ENCODE measurements at places on chromosomes 1 and 21. TPM values are rescaled to one million over a fixed set of nuclear protein-coding genes. Genes with fewer than 3 reads are reported as not detected.

KIF21B gene
- 1.4 TPM for polyA plus RNA-seq

AMY2A gene
- 6.9 TPM for polyA plus RNA-seq

OR2L2 gene
- not detected for polyA plus RNA-seq

SPRR2G gene
- not detected for polyA plus RNA-seq

NBPF3 gene
- polyA plus RNA-seq = 0.35 TPM

C1orf21 gene
- 3.7 TPM for polyA plus RNA-seq

INSRR gene
- not detected for polyA plus RNA-seq

CFAP107 gene
- not detected for polyA plus RNA-seq

HSD3B2 gene
- not detected for polyA plus RNA-seq

AGMAT gene
- polyA plus RNA-seq = 0.97 TPM

FNBP1L gene
- polyA plus RNA-seq = 3.1 TPM

NUP210L gene
- 0.27 TPM for polyA plus RNA-seq

SLC5A3 gene
- 21.2 TPM for polyA plus RNA-seq

RNF186 gene
- polyA plus RNA-seq = not detected

CFHR4 gene
- polyA plus RNA-seq = not detected

OR6N1 gene
- not detected for polyA plus RNA-seq

SIK1 gene
- polyA plus RNA-seq = 0.32 TPM

C8B gene
- not detected for polyA plus RNA-seq

LIPI gene
- polyA plus RNA-seq = 0.43 TPM

ZMYND12 gene
- 9.0 TPM for polyA plus RNA-seq

PADI3 gene
- not detected for polyA plus RNA-seq

ALG14 gene
- polyA plus RNA-seq = 74.5 TPM

VAMP3 gene
- polyA plus RNA-seq = 12.3 TPM

SLC2A5 gene
- polyA plus RNA-seq = 1.9 TPM

TMEM200B gene
- polyA plus RNA-seq = 25.8 TPM

TXNDC12 gene
- polyA plus RNA-seq = 30.1 TPM

CLCA2 gene
- not detected for polyA plus RNA-seq

ECE1 gene
- 3.3 TPM for polyA plus RNA-seq
